ENCODE measurements at places on chromosomes 1 and 21.
A peak's percentile ranks its signal among the peaks of the same experiment; 100 is the strongest.

- DNase-seq: no peak
Observed at GRCh38 chr1:244289991-244290785, 161.5 kb downstream of the ADSS2 start.

DNA sequence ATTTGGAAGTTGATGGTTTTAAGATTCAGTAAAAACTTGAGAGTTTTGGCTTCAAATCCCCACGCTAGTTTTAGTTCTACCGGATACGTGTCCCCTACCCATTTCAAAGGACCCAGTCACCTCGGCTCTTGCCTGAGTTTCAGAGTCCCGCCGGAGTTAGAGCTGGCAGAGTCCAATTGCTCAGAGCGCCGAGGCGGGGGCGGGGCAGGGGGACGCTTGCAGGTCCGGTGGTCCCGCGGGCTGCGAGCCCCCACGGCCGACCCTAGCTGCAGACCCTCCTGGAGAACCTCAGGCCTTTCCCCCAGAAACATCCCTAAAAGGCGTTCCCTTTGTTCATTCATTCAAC is 765 bp upstream of the VPS45 start:
- no peak for DNase-seq

DNA sequence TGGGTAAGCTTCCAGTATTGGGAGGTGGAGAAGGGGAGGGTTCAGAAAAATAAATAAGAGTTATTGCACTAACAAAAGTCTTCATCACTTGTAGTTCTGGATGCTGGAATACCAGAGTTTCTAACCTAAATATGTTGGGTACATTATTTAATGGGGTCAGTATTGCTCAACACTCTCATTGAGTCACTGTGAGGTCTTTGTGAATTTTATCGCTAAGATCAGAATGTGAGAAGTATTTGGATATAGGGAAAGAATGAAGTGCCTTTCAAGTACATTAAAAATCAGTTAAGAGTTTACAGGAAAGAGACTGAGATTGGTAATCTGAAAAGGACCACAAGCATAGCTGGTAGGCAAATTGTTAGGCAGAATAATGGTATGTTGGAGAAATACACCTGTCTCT is 8.8 kb downstream of the SNRPE start:
- no peak for DNase-seq

DNA sequence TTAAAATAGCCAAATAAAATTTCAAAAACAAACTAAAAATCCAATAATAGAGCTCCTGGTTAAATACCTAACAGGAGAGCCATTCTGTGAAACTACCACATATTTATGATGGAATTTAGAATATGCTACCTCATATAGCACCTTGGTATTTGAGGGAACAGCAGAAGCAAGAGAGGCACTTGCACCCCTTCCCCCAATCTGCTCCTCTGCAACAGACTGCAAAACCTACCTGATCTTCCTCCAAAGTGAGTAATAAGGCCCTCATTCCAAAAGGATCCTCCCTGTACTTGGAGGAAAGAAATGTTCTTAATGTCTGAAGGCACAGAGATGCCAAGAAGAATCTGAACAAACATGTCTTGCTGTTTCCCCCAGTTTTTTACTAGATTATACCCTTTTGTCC is 28.1 kb upstream of the RNPC3 start:
- no peak for DNase-seq

DNA sequence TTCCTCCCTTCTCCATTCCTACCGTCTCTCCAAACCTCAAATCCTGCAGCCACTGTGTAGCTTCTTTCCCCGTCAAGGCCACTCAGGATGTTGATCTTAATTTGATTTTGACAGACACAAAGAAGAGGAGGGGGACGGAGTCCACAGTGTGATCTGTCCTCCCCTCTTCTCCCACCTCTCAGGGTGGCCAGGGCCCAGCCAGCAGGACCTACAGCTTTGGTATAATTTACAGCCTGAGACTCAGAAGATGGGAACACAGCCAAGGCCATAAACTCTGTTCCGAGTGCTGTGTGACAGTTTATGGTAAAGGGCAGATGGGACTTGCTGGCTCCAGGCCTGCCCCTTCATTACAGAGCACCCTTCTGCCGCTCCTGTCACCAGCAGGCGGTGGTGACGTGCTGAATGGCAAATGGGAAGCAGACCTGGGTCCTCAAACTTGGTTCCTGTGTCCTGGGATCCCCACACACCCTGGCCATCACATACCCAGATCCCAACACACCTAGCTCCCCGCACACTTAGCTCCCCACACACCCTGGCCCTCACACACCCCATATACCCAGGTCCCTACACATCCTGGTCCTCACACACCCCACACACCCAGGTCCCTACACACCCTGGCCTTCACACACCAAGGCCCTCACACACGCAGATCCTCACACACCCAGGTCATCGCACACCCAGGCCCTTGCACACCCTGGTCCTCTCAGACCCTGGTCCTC is 71.6 kb downstream of the CD2 start:
- DNase-seq: no peak

- DNase-seq: no peak
Observed at GRCh38 chr1:14878124-14878523, 275.4 kb upstream of the TMEM51 start.

- DNase-seq: no peak
Observed at GRCh38 chr21:35088319-35088771, 39.2 kb upstream of the RUNX1 start.

DNA sequence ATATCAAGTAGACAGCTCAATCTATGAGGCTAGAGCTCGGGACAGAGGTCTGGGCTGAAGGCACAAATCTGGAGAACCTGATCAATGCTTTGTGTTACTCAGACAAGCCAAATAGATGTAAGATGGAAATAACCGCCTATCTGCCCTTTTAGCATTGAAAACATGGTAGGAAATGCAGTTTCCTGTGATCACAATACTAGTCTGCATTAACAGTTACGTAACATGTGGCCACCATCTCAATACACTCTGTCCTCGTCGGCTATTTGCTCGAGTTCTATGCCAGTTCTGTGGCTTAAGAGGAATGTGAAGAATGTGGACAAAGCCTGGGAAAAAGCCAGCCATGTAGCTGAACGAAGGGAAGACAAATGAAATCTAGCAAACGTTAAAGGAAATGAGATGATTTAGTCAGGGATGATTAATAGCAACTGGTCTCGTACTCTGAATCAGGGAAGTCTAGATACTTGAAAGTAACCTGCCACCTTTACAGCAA is 73.3 kb downstream of the HSF2BP start:
- DNase-seq: peak; percentile 100

DNA sequence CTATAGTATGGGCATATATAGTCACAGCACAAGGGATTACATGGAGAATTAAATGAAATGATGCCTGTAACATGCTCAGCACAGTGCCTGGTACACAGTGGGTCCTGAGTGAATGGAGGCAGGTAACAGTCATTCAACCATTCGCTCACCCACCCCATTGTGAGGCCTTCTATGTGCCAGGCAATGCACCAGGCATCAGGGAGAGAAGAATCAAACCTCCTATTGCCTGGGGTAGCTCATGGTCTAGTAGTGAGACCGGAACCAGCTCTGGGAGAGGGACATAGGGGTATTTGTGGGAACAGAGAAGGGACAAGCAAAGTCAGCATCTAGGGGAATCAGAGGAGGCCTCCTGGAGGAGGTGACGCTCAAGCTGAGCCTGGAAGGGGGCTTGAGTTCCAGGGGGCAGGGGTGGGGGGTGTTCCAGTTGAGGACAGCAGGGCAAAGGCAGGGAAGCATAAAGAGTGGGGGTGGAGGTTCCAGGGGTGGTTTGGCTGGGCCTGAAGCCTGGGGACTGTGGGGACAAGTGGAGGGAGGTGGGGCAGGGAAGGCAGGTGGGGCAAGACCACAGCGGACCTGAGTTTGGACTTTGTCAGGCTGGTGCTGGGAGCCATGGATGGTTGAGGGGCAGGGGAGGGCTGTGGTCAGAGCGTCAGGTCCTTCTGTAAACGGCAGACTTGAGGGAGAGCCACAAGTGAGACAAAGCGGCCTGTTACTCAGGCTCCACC is 591.6 kb downstream of the PTPRU start:
- no peak for DNase-seq

DNA sequence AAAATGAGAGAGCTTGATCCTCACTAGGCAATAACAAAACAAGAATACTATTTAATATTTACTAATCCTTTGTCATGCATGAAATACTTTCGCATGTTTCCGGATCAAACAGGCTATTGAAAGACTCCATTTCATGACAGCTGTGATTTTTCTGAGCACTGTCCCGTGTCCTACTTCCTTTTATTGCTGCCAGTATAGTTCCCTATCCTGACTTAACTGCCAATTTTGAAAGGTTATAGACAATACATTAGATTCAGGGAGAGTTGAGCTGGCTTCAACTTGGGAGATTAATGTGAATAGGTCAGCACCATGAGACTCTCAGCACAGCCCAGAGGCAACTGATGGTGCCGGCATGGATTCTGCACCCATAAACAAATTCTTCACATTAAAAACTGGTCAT is 225.8 kb downstream of the VAV3 start:
- DNase-seq: no peak

- no peak for DNase-seq
Observed at GRCh38 chr1:156579472-156579871, at the start of gene TTC24. TTC24 (plus strand) TSS chr1:156579723; CDS start chr1:156581365, 1,642 bp downstream.

DNA sequence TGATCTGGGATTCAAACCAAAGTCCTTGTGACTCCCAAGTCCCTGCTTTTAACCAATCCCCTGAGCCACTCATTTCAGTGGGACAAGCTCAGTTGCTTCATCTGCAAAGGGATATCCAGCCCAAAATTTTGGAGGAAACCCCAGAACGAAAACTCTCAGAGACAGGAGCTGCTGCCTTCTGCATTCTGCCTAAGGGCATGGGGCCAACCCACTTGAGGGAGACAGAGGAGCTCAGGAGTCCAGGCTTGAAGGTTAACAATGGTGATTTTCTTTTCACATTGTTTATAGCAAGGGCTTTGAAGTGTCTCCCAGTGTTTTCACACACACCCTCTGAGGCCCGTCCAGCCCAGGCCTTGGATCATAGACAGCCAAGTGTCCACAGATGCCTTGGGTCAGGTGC is 148.1 kb upstream of the CTTNBP2NL start:
- DNase-seq: no peak

- no peak for DNase-seq
Observed at GRCh38 chr1:109213345-109213823, 334 bp upstream of the SARS1 start.

- peak; percentile 17 for DNase-seq
Observed at GRCh38 chr1:5915587-5916571, 76.3 kb downstream of the NPHP4 start.

DNA sequence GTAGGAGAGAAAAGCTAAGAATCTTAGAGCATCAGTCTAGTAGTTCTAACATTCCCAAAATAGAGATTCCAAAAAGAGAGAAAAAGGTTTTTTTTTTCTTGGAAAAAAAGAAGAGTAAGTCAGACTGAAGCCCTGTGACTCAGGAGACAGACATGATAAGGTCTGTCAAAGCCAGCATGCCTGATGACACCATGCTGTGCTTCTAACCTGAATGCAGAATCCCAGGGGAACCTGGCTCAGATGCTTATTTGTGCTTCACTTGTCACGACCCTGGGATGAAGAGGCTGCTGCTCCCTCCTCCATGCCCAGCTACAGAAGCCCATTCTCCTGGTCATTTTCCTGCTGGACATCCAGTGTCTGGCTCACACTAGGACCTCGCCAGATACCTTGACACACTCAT is 44.3 kb downstream of the ERICH3 start:
- no peak for DNase-seq

DNA sequence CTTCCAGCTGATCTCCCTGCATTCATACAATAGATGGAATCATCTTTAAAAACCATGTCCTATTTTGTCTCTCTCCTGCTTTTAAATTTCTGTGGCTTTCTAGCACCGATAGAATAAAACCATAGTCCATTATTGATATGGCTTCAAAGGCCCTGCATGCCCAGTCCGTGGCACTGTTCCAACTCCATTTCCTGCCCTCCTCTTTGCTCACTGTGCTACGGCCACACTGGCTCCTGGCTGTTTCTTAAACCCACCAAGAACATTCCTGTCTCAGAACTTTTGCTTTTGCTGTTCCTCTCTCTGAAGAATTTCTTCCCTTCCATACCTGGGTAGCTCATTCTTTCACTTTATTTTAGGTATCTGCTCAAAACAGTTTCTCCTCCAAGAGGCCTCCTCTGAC is 7.2 kb downstream of the SLAMF1 start:
- DNase-seq: no peak

DNA sequence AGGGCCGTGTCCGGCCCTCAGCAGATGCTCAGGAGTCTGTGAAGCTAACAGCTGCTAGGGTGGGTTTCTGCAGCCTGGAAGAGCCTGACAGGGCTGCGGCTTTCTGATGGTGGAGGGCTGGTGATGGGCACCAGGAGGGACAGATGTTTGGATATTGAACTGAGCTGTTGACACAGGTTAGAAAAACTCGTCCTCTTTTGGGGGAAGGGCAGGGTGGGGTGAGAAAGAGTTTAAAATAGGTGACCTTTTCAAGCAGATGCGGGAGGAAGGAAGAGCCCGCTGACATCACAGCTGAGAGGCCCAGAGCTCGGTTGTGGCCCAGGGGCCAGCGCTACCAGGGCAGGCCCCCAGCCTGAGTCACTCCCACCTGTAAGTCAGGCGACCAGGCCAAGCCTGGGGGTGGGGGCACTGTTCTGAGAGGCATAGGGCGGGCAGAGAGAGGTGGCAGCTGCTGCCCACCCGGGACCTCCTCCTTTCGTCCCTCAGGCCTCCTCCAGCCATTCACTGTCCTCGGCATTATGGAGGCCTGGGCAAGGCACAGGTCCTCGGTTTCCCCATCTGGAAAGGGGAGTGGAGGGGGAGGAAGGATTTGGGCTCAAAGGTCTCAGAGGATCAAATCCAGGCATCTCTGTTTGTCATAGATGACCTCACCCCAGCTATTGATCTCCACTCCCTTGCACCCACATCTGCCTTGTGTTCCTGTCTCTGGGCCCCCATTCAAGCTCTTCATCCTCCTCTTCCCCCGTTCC is 32.3 kb upstream of the ID3 start:
- DNase-seq: no peak

DNA sequence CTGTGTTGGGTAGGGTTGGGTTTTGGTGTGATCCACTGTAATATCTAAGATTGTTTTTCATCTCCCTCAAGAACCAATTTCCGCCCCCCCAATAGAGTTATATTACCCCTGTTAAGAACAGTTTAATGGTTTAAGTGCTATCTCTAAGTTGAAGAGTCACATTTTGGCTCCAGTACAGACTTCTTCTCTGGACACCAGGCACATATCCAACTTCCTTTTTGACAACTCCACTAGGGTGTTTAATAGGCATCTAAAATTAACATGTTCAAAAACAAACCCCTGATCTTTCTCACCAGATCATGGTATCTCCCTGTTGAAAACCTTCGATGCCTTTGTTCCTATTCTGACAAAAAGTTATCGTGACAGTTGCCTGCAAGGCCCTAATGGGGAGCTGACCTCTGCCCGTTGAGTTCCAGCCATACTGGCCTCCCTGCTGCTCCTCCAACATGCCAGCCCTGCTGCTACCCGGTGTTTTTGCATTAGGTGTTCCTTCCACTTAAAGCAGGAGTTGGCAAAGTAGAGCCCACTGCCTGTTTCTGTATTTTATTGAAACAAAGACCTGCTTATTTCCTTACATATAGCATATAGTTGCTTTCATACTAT is 18.6 kb downstream of the USP24 start:
- no peak for DNase-seq

- no peak for DNase-seq
Observed at GRCh38 chr1:233005156-233005555, 54.7 kb downstream of the NTPCR start.

- peak; percentile 64 for DNase-seq
Observed at GRCh38 chr1:26471498-26472319, 531 bp upstream of the HMGN2 start.

GRCh38 chr1:53142226-53142853 is at the start of gene SLC1A7:
SLC1A7 (minus strand) TSS chr1:53142638; CDS start chr1:53142449, 189 bp downstream.
- DNase-seq: no peak

GRCh38 chr21:41845310-41846032 is 33.7 kb downstream of the PRDM15 start:
- DNase-seq: no peak

All from RCC 7860 (cell line).